Osteocyte (in vitro differentiated cells): ENCODE measurements at places on chromosomes 5 and 9. TPM values are rescaled to one million over a fixed set of nuclear protein-coding genes. Genes with fewer than 3 reads are reported as not detected.

The MAMDC2 gene
- 11.3 and 11.8 TPM in 2 replicates for total RNA-seq

The GARIN3 gene
- not detected in 2 replicates for total RNA-seq

The QRFP gene
- total RNA-seq = not detected in 2 replicates

The SH3PXD2B gene
- total RNA-seq = 114 and 125 TPM in 2 replicates

The SPINK13 gene
- not detected in 2 replicates for total RNA-seq

The PCDHB12 gene
- total RNA-seq = 1.9 and 2.2 TPM in 2 replicates

The WDR5 gene
- 26.8 and 29.3 TPM in 2 replicates for total RNA-seq

The STK32A gene
- total RNA-seq = not detected in 2 replicates

The CEP72 gene
- 5.4 and 7.6 TPM in 2 replicates for total RNA-seq

The SLCO6A1 gene
- total RNA-seq = 0.65 and 0.78 TPM in 2 replicates

The OGN gene
- 3.9 and 5.5 TPM in 2 replicates for total RNA-seq

The PRR7 gene
- 2.8 and 4.4 TPM in 2 replicates for total RNA-seq

The FBN2 gene
- 1,151 and 1,312 TPM in 2 replicates for total RNA-seq

- H3K36me3 ChIP-seq = peaks cover 30% of the 10 kb centered on the region
- peak overlapping the region; percentile 37 for H3K4me3 ChIP-seq
- peaks cover 39% of the 10 kb centered on the region for H3K4me1 ChIP-seq
- DNase-seq = no peak
- H3K27ac ChIP-seq = peak overlapping the region; percentile 81
These were observed 56.9 kb downstream of the NPR3 start for GRCh38 chr5:32767948-32768467.

GRCh38 chr9:125966959-125967711 is 220.0 kb downstream of the PBX3 start:
- H3K27me3 ChIP-seq = no peaks in the 10 kb centered on the region
- H3K36me3 ChIP-seq = peaks cover 21% of the 10 kb centered on the region
- H3K27ac ChIP-seq = no peak overlapping the region
- no peak for DNase-seq
- H3K4me1 ChIP-seq = no peaks in the 10 kb centered on the region

DNA sequence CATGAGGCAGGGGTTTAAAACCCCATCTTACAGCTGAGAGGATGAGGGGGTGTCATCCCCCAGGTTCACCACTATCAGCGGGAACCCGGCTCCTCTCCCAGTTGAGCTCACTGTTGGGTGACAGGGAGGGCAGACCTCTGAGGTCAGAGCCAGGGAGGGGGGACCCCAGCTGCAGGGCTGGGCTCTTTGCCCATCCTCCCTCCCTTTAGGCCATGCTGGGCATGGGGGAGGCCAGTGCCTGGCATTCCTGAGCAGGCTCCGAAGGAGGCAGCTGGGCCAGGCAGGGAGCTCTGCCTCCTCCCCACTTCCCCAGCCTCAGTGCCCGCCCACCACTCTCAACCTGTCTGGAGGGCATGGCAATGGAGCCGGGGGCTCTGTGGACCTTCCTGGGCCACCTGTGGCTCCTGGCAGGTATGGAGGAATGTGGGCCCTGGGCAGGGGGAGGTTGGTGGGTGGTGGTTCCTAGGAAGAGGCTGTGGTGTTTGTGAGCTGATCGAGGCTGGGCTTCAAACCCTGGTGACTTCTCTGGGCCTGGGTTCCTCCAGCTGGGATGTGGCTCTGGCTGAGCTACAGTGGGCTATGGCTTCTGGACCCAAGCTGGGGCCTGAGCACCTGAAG is 12.6 kb downstream of the CRB2 start:
- peaks cover 13% of the 10 kb centered on the region for H3K27me3 ChIP-seq
- no peak overlapping the region for H3K27ac ChIP-seq
- H3K4me1 ChIP-seq = peaks cover 24% of the 10 kb centered on the region
- no peaks in the 10 kb centered on the region for H3K36me3 ChIP-seq

DNA sequence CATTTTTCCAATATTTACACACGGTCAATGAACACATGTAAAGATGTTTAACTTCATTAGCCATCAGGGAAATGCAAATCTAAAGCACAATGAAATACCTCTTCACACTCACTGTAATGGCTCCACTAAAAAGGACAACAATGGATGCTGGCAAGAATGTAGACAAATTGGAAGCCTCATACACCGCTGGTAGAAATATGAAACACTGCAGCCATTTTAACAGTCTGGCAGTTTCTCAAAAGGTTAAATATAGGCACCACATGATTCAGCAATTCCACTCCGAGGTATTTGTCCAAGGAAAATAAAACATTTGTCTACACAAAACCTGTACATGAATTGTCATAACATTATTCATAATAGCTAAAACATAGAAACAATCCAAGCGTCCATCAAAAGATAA is 20.0 kb downstream of the RNF145 start:
- no peak for DNase-seq
- peak overlapping the region; percentile 76 for H3K27ac ChIP-seq
- H3K36me3 ChIP-seq = peaks cover 41% of the 10 kb centered on the region
- no peak overlapping the region for H3K4me3 ChIP-seq

- no peak for DNase-seq
- H3K4me3 ChIP-seq = no peak overlapping the region
- peaks cover 33% of the 10 kb centered on the region for H3K4me1 ChIP-seq
- no peak overlapping the region for H3K27ac ChIP-seq
- peaks cover 38% of the 10 kb centered on the region for H3K36me3 ChIP-seq
These were observed 40.1 kb downstream of the SMARCA2 start for GRCh38 chr9:2055203-2055658.

GRCh38 chr9:128082151-128082550 is 14.1 kb downstream of the SLC25A25 start:
- H3K27ac ChIP-seq = peak overlapping the region; percentile 99
- H3K27me3 ChIP-seq = no peaks in the 10 kb centered on the region
- DNase-seq = no peak
- no peak overlapping the region for H3K4me3 ChIP-seq

- H3K27me3 ChIP-seq = no peaks in the 10 kb centered on the region
- no peak for DNase-seq
- peaks cover 5% of the 10 kb centered on the region for H3K36me3 ChIP-seq
- H3K27ac ChIP-seq = peak overlapping the region; percentile 100
These were observed 482.2 kb upstream of the PAPPA start for GRCh38 chr9:115671236-115671962.

GRCh38 chr5:102523541-102524175 is 24.9 kb upstream of the SLCO6A1 start:
- H3K4me1 ChIP-seq = peaks cover 4% of the 10 kb centered on the region
- H3K4me3 ChIP-seq = no peak overlapping the region
- DNase-seq = no peak
- H3K36me3 ChIP-seq = no peaks in the 10 kb centered on the region

- H3K27ac ChIP-seq = peak overlapping the region; percentile 94
- H3K27me3 ChIP-seq = no peaks in the 10 kb centered on the region
- H3K4me1 ChIP-seq = peaks cover 94% of the 10 kb centered on the region
- H3K36me3 ChIP-seq = peaks cover 54% of the 10 kb centered on the region
- DNase-seq = no peak
These were observed 35.6 kb downstream of the GPR21 start for GRCh38 chr9:123069010-123069481.

GRCh38 chr9:120778758-120779157 is 14.5 kb downstream of the FBXW2 start:
- peaks cover 44% of the 10 kb centered on the region for H3K36me3 ChIP-seq
- DNase-seq = no peak
- H3K27me3 ChIP-seq = no peaks in the 10 kb centered on the region
- H3K4me3 ChIP-seq = no peak overlapping the region
- H3K4me1 ChIP-seq = peaks cover under 1% of the 10 kb centered on the region

DNA sequence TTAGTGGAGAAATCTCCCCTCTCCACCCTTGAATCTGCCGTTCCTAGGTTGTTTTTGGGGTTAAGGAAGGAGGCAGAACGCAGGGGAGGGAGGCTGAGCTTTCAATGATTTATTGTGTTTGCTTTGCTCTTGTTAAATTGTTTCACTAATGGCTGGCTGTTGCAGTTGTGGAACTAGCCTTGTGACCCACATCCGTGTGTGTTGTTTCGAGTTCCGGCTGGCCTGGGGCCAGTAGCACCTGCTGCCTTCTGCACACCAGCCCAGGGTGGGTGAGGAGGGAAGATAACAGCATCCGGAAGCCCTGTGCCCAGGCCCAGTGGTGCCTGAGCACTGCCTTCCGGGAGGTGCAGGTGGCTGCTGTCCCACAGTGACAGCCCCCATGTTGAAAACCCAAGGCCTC is 3.6 kb downstream of the ERGIC1 start:
- H3K27ac ChIP-seq = no peak overlapping the region
- peaks cover 2% of the 10 kb centered on the region for H3K36me3 ChIP-seq
- H3K4me1 ChIP-seq = peaks cover 46% of the 10 kb centered on the region
- DNase-seq = no peak
- no peaks in the 10 kb centered on the region for H3K27me3 ChIP-seq

DNA sequence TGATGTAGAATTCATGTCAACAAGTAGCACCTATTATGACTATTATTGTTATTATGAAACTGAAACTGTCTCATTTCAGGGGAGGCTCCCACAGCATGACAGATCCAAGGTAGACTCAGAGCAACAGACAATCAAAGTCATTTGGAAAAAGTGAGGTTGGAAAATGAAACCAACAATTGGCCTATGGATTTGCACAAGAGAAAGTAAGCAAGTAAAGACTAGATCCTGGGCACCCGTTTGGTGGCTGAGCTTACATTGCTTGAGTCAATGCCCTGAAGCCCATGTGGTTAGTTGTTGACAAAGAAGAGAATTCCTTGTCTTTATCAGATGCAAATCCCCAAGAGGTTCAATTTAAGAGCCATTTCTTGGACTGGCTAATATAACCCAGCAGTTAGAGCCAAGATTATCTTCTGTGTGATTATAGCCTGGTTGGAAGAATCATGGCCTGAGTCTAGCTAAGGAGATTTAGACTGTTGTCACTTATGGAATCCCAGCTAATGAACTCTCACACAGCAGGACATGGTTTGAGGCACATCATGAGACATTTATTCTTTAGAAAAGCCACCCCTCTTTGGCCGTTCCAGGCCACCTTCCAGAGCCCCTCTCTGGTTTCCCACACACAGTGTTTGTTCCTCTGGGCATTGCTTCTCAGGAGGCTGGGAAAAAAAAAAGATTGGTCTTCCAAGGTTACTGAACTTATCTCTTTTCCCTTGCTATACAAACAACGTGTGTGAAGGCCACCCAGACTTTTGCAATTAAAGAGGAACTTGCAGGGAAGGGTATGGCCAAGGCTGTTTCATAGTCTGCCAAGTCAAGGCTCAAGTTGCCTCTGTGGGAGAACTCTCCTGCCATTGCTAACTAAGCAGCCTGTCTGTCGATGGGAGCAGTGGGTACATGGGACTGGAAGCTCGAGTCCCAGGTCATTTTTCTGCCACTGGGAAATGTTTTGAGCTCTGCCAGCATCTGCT is 399.5 kb downstream of the ENC1 start:
- H3K36me3 ChIP-seq = no peaks in the 10 kb centered on the region
- no peak for DNase-seq
- no peak overlapping the region for H3K27ac ChIP-seq
- no peak overlapping the region for H3K4me3 ChIP-seq
- H3K4me1 ChIP-seq = peaks cover 16% of the 10 kb centered on the region
- no peaks in the 10 kb centered on the region for H3K27me3 ChIP-seq

GRCh38 chr9:4826417-4827166 is 33.8 kb downstream of the RCL1 start:
- DNase-seq = no peak
- H3K4me1 ChIP-seq = peaks cover 10% of the 10 kb centered on the region
- no peak overlapping the region for H3K4me3 ChIP-seq
- H3K36me3 ChIP-seq = peaks cover 6% of the 10 kb centered on the region
- H3K27me3 ChIP-seq = no peaks in the 10 kb centered on the region

- H3K27me3 ChIP-seq = no peaks in the 10 kb centered on the region
- H3K4me3 ChIP-seq = no peak overlapping the region
- H3K36me3 ChIP-seq = no peaks in the 10 kb centered on the region
- no peak for DNase-seq
These were observed 150.8 kb downstream of the MEF2C start for GRCh38 chr5:88732181-88732633.

DNA sequence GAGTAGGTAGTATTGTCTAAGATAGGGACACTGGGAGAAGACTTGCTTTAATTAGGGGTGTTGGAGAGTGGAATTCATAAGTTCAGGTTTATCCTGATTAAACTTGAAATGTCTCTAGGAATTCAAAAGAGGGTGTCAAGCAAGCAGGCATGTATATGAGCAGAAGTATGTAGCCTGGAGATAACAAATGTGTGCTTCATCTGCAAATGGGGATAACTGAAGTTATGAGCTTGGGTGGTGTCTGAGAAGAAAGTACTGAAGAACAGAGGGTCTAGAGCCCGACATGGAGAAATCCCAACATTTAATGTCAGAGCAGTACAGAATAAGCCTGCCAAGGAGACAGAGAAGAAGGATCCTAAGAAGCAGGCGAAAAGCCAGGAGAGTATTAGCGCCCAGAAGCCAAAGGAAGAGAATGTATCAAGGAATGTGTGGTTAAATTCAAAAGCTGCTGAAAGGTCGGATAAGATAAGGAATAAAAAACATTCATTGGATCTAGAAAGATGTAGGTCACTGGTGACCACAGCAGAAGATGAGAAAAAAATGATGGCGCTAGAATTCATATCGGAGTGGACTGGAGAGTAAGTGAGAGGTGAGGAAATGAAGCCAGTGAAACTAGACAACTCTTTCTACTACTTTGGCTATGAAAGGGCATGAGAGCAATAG is 401.5 kb upstream of the PIK3R1 start:
- no peak overlapping the region for H3K4me3 ChIP-seq
- H3K27ac ChIP-seq = no peak overlapping the region
- no peaks in the 10 kb centered on the region for H3K36me3 ChIP-seq

- H3K4me1 ChIP-seq = peaks cover 3% of the 10 kb centered on the region
- no peaks in the 10 kb centered on the region for H3K36me3 ChIP-seq
- no peak for DNase-seq
- no peak overlapping the region for H3K4me3 ChIP-seq
- H3K27ac ChIP-seq = no peak overlapping the region
These were observed 193.5 kb downstream of the PLK2 start for GRCh38 chr5:58266402-58266801.

- no peak overlapping the region for H3K27ac ChIP-seq
- DNase-seq = no peak
- H3K27me3 ChIP-seq = no peaks in the 10 kb centered on the region
These were observed 101.1 kb upstream of the COL5A1 start for GRCh38 chr9:134540276-134541096.

GRCh38 chr9:96289392-96289791 is 12.6 kb downstream of the HSD17B3 start:
- peaks cover 5% of the 10 kb centered on the region for H3K27me3 ChIP-seq
- no peaks in the 10 kb centered on the region for H3K36me3 ChIP-seq
- no peak overlapping the region for H3K4me3 ChIP-seq
- no peak overlapping the region for H3K27ac ChIP-seq
- peaks cover 9% of the 10 kb centered on the region for H3K4me1 ChIP-seq

GRCh38 chr5:67363963-67364362 is 167.4 kb upstream of the CD180 start:
- no peak overlapping the region for H3K27ac ChIP-seq
- no peak for DNase-seq
- H3K27me3 ChIP-seq = peaks cover 5% of the 10 kb centered on the region
- H3K36me3 ChIP-seq = no peaks in the 10 kb centered on the region
- no peak overlapping the region for H3K4me3 ChIP-seq

GRCh38 chr9:121262953-121263352 is 5.0 kb upstream of the GSN start:
- H3K4me1 ChIP-seq = peaks cover 37% of the 10 kb centered on the region
- H3K36me3 ChIP-seq = no peaks in the 10 kb centered on the region
- H3K4me3 ChIP-seq = no peak overlapping the region
- DNase-seq = no peak
- no peak overlapping the region for H3K27ac ChIP-seq

GRCh38 chr5:170440771-170441392 is 51.7 kb upstream of the KCNMB1 start:
- no peaks in the 10 kb centered on the region for H3K27me3 ChIP-seq
- H3K4me1 ChIP-seq = peaks cover 4% of the 10 kb centered on the region
- H3K36me3 ChIP-seq = no peaks in the 10 kb centered on the region
